ENCODE measurements at places on chromosomes 3 and 15.

- no peak overlapping the region for H3K4me3 ChIP-seq
- no peaks in the 10 kb centered on the region for H3K36me3 ChIP-seq
- DNase-seq: no peak
- H3K27ac ChIP-seq: no peak overlapping the region
- H3K27me3 ChIP-seq: peaks cover 69% of the 10 kb centered on the region
These were observed 36.2 kb downstream of the MASP1 start for GRCh38 chr3:187255314-187255713.

- no peaks in the 10 kb centered on the region for H3K4me1 ChIP-seq
- peaks cover 4% of the 10 kb centered on the region for H3K36me3 ChIP-seq
- DNase-seq: no peak
- H3K27me3 ChIP-seq: no peaks in the 10 kb centered on the region
- H3K27ac ChIP-seq: no peak overlapping the region
- H3K4me3 ChIP-seq: no peak overlapping the region
These were observed 47.2 kb downstream of the DIPK2A start for GRCh38 chr3:144018776-144019175.

GRCh38 chr15:53829471-53829870 lies 70.0 kb upstream of the WDR72 start:
- no peaks in the 10 kb centered on the region for H3K4me1 ChIP-seq
- no peak for DNase-seq
- H3K27ac ChIP-seq: no peak overlapping the region
- no peaks in the 10 kb centered on the region for H3K36me3 ChIP-seq
- peaks cover 9% of the 10 kb centered on the region for H3K27me3 ChIP-seq

DNA sequence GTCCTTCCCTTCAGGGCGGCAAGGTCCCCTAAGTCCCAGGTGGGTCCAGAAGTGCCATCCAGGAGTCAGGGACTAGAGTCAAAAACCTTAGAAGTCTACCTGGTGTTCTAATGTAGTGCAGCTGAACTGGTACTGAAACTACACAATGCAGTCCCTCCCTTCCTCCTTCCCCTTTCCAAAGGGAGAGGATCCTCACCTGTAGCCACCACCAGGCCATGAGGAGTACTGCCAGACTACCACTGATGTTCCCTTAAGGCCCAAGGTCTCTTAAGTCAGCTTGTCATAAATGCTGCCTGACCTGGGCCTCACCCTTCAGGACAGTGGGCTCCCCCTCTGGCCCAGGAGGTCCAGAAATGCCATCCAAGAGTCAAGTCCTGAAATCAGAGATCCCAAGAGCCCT lies 98.9 kb downstream of the ULK4 start:
- H3K4me3 ChIP-seq: no peak overlapping the region
- H3K4me1 ChIP-seq: no peaks in the 10 kb centered on the region
- no peak overlapping the region for H3K27ac ChIP-seq
- H3K36me3 ChIP-seq: peaks cover 5% of the 10 kb centered on the region
- DNase-seq: no peak

DNA sequence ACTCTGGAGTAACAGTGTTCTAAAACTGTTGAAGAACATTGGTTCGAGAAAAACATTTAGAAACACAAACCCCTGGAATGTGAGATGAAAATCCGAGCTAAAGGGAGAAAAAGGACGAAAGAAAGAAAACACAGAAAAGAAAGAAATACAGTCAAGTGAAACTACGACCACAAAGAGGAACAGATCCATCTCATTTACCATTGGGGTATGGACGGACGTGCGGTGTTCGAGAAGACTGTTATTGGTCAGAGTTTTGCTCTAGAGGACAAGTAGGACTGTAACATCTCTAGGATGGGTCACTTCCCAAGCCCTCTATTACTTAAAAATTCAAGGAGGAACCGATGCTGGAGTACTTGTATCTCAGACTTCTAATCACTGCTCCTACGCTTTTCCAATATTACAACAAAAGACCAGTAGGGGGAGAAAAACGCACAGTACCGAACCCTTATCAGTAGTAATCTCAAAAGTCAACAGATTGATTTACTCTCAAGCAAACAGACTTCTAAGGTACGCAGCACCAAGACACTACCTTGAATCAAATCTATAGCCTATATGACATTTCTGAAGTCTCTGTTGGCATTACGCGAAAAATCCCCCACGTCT lies 1.1 kb upstream of the PIK3CA start:
- H3K27ac ChIP-seq: no peak overlapping the region
- peaks cover 27% of the 10 kb centered on the region for H3K4me1 ChIP-seq
- no peak overlapping the region for H3K4me3 ChIP-seq

GRCh38 chr3:179615458-179616173 lies 11.0 kb downstream of the NDUFB5 start:
- peaks cover 9% of the 10 kb centered on the region for H3K36me3 ChIP-seq
- no peak for DNase-seq
- H3K4me1 ChIP-seq: peaks cover 6% of the 10 kb centered on the region
- no peak overlapping the region for H3K4me3 ChIP-seq
- H3K27me3 ChIP-seq: no peaks in the 10 kb centered on the region

DNA sequence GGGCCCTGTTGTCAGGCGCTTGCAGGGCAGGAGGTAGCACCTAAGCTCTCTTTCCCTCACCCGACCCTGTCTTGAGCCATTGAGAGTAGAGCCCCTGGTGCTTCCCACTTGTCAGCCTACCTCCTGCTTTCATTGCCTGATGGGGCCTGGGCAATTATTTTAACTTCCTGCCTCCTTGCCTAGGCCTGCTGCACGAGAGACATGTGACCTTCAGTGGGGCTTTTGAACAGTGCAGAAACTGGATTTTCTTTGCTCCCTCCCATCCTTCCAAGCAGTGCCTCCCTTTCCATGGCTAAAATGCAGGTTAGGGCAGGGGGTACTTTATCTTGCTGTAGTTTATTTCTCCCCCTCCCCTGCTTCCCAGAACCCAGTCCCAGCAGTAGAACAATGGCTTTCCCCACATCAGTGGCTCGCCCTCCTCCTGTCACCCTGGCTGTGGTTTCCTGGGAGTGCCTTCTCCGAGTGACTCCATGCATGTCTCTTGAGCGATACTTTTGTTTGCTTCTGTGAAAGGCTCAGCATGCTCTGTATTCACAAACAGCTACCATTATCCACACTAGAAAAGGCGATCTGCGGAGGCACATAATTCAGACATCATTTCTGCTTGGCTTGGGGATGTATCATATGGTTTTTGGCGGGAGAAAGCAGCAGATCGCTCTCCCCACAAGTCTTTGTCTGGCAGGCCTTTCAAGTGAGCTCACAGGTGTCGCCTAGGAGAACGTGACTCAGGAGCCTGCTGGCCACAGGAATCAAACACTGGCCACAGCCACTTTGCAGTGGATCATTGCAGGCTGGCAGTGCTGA lies 24.1 kb downstream of the PDIA5 start:
- peak overlapping the region; percentile 82 for H3K27ac ChIP-seq
- DNase-seq: no peak
- peaks cover 31% of the 10 kb centered on the region for H3K4me1 ChIP-seq
- H3K4me3 ChIP-seq: peak overlapping the region; percentile 26

GRCh38 chr15:70789213-70789612 lies 25.9 kb upstream of the UACA start:
- peaks cover 3% of the 10 kb centered on the region for H3K4me1 ChIP-seq
- H3K27me3 ChIP-seq: peaks cover 33% of the 10 kb centered on the region
- no peak overlapping the region for H3K4me3 ChIP-seq
- no peak for DNase-seq
- peaks cover 2% of the 10 kb centered on the region for H3K36me3 ChIP-seq
- H3K27ac ChIP-seq: no peak overlapping the region

DNA sequence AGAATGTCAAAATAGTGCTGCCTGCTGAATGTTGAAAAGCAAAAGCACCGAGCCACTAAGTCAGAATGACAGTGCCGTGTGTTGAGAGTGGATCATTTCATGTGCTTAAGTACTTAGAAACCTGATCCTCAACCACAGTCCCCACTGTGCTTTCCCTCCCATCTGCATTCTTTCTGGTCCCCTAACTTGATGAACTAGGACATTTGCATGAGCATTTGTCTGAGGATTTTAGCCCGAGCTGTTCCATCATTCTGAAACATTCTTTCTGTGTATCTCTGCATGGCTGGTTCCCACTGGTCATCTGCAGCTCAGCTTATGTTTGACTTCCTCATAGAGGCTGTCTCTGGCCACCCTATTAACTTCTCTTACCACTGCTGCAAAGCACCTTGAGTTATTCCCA lies 42.0 kb downstream of the SST start:
- H3K27me3 ChIP-seq: peaks cover 25% of the 10 kb centered on the region
- H3K27ac ChIP-seq: no peak overlapping the region
- H3K4me1 ChIP-seq: no peaks in the 10 kb centered on the region
- H3K4me3 ChIP-seq: no peak overlapping the region
- DNase-seq: no peak
- no peaks in the 10 kb centered on the region for H3K36me3 ChIP-seq

- H3K27me3 ChIP-seq: peaks cover 14% of the 10 kb centered on the region
- peaks cover 4% of the 10 kb centered on the region for H3K36me3 ChIP-seq
- no peak overlapping the region for H3K4me3 ChIP-seq
These were observed 72.7 kb upstream of the TPRG1 start for GRCh38 chr3:189099031-189099471.

DNA sequence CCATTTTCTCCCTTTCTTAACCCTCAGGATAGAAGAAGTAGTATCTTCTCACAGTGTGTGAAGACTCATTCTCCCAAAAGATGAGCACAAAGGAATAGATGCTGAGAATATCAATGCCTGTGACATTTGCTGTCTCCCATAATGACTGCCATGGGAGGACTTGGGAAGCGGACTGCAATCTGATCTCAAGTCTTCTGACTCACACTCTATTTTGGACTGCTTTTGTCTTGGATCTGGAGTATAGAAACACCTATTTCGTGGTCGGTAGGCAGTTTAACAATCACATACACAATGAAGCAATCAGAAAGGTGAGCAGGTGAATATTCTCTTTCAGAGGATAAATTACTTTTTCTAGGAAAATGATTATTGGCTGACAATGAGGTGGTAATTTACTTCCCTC lies 852.0 kb downstream of the FHIT start:
- H3K4me3 ChIP-seq: no peak overlapping the region
- H3K4me1 ChIP-seq: no peaks in the 10 kb centered on the region
- DNase-seq: no peak
- peaks cover 5% of the 10 kb centered on the region for H3K27me3 ChIP-seq

- no peak for DNase-seq
- no peak overlapping the region for H3K4me3 ChIP-seq
- H3K27ac ChIP-seq: peak overlapping the region; percentile 74
These were observed 96.0 kb upstream of the CCDC80 start for GRCh38 chr3:112736805-112737566.

GRCh38 chr3:50873376-50874157 lies 198.8 kb downstream of the DOCK3 start:
- H3K27me3 ChIP-seq: peaks cover 24% of the 10 kb centered on the region
- no peak overlapping the region for H3K27ac ChIP-seq
- no peaks in the 10 kb centered on the region for H3K36me3 ChIP-seq
- no peak for DNase-seq
- H3K4me1 ChIP-seq: no peaks in the 10 kb centered on the region

GRCh38 chr3:71723452-71724170 lies 1.6 kb downstream of the EIF4E3 start:
- peaks cover 67% of the 10 kb centered on the region for H3K4me1 ChIP-seq
- no peaks in the 10 kb centered on the region for H3K27me3 ChIP-seq
- H3K27ac ChIP-seq: peak overlapping the region; percentile 96

DNA sequence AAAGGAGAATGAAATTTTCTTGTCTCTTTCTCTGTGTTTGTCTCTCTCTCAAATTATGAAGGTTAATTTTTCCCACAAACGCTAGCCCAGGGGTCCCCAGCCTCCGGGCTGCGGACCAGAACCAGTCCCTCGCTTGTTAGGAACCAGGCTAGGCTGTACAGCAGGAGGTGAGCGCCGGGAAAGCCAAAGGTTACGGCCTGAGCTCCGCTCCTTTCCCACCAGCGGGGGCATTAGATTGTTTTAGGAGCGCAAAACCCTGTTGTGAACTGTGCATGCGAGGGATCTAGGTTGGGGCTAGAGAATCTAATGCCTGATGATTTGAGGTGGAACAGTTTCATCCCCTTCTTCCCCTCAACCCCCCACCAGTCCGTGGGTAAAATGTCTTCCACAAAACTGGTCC lies 74.7 kb upstream of the ZNF385D start:
- no peak overlapping the region for H3K27ac ChIP-seq
- no peak overlapping the region for H3K4me3 ChIP-seq

DNA sequence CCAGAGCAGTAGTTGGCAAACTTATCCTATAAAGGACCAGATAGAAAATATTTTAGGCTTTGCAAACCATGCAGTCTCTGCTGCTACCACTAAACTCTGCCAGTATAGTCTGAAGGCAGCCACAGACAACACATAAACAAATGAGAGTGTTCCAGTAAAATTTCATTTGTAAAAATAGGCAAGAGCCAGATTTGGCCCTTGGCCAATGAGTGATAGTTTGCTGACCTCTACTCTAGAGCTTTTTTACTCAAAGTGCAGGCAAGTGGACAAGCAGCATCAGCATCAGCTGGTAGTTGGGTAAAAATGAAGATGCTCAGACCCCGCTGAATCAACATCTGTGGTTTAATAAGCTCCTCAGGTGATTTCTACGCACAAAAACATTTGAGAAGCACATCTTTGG lies 269.8 kb downstream of the NTRK3 start:
- no peak overlapping the region for H3K4me3 ChIP-seq
- no peak for DNase-seq
- no peaks in the 10 kb centered on the region for H3K27me3 ChIP-seq
- H3K4me1 ChIP-seq: no peaks in the 10 kb centered on the region

- no peak for DNase-seq
- H3K36me3 ChIP-seq: no peaks in the 10 kb centered on the region
- no peak overlapping the region for H3K4me3 ChIP-seq
- H3K4me1 ChIP-seq: no peaks in the 10 kb centered on the region
- H3K27ac ChIP-seq: no peak overlapping the region
These were observed 107.1 kb upstream of the UBE2E2 start for GRCh38 chr3:23096041-23096440.

DNA sequence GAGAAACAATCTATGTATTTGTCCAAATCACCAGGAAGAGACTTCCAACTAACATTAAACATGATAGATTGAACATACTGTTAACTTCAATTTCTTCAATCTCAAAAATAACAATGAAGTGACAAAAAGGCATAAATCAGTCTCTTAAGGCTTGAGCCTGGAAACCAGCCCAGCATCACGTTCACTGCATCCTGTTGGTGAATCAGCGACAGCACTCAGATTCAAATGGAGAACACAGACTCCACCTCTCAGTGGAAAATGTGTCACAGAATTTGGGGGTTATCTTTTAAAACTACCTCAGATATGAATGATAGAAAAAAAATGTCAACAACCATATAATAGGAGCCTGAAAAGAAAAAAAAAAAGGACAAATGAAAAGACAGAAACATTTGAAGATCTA lies 212.0 kb downstream of the MINAR1 start:
- H3K4me1 ChIP-seq: no peaks in the 10 kb centered on the region
- no peak overlapping the region for H3K27ac ChIP-seq
- H3K4me3 ChIP-seq: no peak overlapping the region
- H3K36me3 ChIP-seq: peaks cover 3% of the 10 kb centered on the region

- H3K4me1 ChIP-seq: peaks cover 16% of the 10 kb centered on the region
- no peak for DNase-seq
- H3K27ac ChIP-seq: peak overlapping the region; percentile 92
These were observed 77.5 kb downstream of the CCNL1 start for GRCh38 chr3:157082305-157082982.

- H3K4me3 ChIP-seq: no peak overlapping the region
- no peaks in the 10 kb centered on the region for H3K36me3 ChIP-seq
- DNase-seq: no peak
- no peaks in the 10 kb centered on the region for H3K27me3 ChIP-seq
- no peak overlapping the region for H3K27ac ChIP-seq
These were observed 267.0 kb downstream of the PTPRG start for GRCh38 chr3:61828184-61828874.
